ENCODE measurements at places on chromosomes 1 and 21.
A peak's percentile ranks its signal among the peaks of the same experiment; 100 is the strongest.

- DNase-seq, result peak; percentile 43
These were observed 30.9 kb downstream of the SKI start for GRCh38 chr1:2258996-2259395.

- DNase-seq, result no peak
These were observed 109.6 kb downstream of the AKT3 start for GRCh38 chr1:243740255-243740999.

GRCh38 chr1:85225624-85226380, 25.0 kb upstream of the SYDE2 start:
- DNase-seq, result no peak

- no peak for DNase-seq
These were observed 20.4 kb upstream of the ACTRT2 start for GRCh38 chr1:3000671-3001470.

DNA sequence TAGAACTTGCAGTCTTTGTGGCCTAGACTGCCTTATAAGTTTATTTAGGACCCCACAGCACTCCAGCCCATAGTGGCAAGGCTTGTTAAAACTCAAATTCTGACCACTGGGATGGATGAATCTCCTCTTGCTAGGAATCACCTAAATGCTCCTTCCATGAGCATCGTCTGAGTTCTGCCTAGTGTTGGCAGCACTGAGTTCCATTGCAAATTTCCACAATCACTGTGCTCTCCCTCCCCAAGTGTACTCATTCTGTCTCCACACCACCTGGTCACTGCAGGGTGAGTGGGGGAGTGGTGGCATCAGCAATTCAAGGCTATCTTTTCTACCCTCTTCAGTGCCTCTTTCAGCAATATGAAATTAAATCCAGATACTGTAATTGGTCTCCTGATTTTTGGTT, 46.7 kb upstream of the PTBP2 start:
- DNase-seq, result no peak

- no peak for DNase-seq
These were observed 550.6 kb downstream of the PTBP2 start for GRCh38 chr1:97271916-97272788.

DNA sequence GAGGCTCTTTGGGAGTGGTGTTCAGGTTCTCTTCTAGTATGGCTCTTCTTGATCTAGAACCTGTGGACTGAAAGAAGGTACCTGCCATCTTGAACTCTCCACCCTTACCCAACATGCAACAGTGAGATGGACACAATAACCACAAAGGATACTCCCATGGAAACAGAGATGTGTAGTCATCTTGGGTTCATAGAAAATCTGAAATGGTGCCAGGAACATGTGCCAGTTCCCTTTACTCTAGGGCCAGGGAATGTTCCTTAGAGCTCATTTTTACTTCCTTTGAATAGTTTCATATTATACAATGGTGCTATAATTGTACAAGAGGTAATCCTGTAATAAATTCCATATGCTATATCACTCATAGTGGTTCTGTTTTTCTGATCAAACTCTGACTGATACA, 13.2 kb upstream of the SCYL3 start:
- DNase-seq, result no peak

DNA sequence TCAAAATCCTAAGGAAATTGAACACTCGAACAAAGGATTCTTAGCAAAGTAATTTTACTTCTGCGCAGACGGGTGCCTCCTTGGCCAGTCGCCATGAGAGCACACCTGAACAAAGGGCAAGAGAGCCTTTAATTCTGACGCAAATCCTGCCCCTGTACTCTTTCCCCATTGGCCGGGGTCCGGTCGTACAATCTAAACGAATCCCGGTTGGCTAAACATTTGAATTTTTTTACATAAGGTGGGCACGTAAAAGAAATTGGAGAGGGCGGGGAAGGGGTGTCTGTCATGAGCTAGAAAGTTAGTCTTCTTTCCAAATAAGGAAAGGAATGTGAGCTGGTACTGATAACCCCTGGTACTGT, 8.2 kb upstream of the IL22RA1 start:
- DNase-seq, result no peak

GRCh38 chr1:175878775-175879174, 135.4 kb upstream of the TNR start:
- DNase-seq, result no peak

DNA sequence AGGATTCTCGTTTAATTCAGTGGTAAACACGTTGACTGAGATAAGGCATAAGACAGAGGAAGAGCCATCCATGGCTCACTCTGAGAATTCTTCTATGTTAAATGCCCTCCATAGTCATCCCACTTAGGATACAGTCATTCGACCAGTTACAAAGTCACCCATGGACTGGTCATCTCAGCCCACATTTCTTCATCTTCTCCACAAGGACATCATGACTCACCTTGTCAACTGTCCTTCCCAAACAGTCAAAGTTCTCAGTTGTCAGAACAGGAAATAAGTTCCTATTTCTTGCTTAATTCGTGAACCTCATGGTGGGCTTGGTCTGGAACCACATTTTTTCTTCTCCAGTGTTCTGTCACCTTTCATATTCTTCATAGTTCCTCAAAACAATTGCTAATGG, 133.2 kb downstream of the TGFB2 start:
- DNase-seq, result no peak

DNA sequence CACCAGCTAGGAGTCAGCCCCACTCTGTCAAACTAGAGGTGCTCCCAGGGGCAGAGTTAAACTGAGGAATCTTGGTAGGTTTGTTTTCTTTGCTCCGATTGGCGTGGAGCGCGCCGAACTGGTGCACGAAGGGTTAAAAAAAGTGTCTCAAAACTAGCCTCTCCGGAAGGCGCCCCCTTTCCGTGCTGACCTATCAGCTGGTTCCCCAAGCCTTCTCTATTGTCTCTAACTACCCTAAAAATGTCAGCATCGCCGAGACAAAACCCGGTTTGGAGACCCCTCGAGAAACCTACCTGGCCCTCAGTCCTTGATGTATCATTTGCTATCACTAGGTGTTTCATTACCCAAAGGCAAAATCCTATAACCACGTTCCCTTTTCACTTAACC, 2.2 kb downstream of the TGFB2 start:
- no peak for DNase-seq

DNA sequence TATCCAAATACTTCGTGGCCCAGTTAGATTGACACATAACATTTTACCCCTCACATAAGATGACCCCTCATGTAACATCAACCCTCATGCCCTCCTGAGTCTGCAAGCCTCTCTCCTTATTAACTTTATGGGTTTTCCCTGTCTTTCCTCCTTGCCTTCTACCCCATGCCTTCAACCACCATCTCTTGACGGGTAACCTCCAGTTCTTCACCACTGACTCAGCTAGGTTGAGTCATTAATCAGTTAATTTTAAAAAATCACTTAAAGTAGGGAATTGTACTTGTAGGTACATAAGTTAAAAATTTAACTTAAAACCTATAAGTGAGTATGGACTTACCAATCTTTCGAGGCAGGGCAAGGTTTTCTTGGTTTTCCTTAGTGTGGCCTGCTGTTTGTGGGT, 330.7 kb downstream of the CAMTA1 start:
- no peak for DNase-seq

- DNase-seq, result no peak
These were observed 4.3 kb upstream of the LHX9 start for GRCh38 chr1:197912739-197913494.

DNA sequence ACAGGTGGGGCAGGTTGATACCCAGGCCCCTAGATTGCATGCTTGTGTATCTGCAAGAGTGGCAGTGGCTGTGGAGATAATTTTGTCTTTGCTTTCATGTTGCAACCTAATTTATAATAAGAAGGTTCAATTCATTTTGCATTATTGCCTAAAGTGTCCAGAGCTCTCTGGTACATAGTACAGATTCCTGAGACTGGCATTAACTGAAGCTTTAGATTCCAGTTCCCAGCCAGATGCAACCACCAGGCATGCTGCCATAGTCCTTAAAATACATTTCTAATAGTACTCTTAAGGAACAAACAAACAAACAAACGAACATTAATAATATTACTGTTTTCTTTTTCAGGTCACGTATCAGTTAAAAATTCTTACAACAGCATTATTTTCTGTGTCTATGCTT, 36.9 kb downstream of the SLC35A3 start:
- no peak for DNase-seq

DNA sequence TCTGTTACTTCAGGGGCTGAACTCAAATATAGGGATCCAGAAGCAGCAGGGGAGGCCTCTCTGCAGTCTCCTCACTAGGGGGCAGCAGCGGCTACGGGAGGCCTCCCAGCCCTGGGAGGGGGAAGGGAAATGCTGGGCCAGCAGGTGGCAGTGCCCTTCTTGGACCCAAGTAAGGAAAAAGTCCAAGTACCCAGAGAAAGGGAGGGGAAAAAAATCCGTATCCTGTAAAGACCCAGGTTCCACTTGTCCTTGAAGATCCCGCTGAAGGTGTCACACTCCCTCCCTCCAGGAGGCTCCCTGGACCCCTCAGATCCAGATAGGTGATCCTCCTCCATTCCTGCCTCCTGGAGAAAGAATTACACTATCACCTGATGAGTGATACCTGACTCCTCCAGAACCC, 14.1 kb upstream of the NUAK2 start:
- peak; percentile 85 for DNase-seq

GRCh38 chr1:24966121-24966723, 36.1 kb upstream of the RUNX3 start:
- DNase-seq, result peak; percentile 43

DNA sequence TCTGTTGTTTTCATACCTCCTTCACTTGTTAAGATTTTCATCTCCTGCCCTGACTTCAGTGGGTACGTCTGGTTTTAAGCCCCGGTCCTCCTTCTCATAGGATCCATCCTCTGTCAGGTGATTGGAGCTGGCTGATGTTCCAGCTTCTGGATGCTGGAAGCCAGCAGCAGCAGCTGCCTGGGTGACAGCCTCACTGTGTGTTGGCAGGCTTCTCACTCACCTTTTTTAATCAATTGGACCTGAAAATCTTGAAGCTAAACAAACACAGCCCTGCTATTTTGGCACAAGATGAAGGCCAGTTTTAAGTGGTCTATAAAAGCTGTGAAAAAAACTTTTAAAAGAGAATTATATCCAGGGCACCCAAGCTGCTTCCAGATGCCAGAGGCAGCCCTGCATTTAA, 181.0 kb downstream of the DISC1 start:
- DNase-seq, result no peak

- no peak for DNase-seq
These were observed 182.0 kb downstream of the DUSP10 start for GRCh38 chr1:221559911-221560310.

GRCh38 chr1:227729881-227730629, 5.0 kb downstream of the JMJD4 start:
- peak; percentile 61 for DNase-seq

GRCh38 chr1:214349781-214350180, 68.8 kb downstream of the SMYD2 start:
- DNase-seq, result no peak

- no peak for DNase-seq
These were observed 106.3 kb upstream of the LBR start for GRCh38 chr1:225534135-225534534.

DNA sequence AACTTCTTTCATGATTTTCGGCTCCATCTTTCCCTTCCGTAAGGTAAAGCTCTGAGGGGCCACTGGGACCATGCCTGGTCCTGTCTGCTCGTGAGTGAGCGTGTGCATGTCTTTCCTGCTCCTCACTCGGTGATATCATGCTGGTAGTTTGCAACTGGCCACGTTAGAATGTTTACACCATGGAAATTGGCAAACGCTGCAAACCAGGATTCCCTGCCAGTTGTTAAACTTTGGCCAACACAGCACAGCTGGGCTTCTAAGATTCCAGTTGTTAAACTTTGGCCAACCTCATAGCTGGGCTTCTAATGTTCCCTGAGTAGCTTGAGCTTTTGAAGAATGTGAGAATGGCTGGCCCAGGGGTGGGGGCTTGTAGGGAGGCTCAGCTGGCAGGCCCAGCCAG, 68.0 kb upstream of the ACTL8 start:
- DNase-seq, result no peak

- DNase-seq, result no peak
These were observed 690 bp downstream of the RRP1 start for GRCh38 chr21:43790010-43790524.

DNA sequence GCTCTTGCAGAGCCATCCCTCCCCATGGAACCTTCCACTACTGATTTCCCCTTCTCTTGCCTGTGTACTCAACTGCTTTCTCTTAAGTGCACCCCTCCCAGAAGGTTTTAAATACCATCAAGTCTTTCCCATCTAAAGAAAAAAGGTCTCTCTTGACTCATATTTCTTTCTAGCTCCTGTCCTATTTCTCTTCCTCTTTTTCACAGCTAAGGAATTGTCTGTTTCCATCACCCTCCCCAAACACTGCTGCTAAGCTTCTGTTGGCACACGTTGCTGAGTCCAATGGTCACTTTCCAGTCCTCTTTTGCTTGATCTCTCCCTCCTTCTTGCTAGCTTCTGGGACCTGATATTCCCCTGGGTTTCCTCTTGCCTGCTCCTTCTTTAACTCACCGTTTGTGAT, 13.3 kb upstream of the GNL2 start:
- no peak for DNase-seq

Measured in activated CD4-positive, alpha-beta T cell treated with anti-CD3 and anti-CD28 coated beads, Interleukin-2, Interleukin-6, amounts not matched to agents 100 ng/mL and 50 ng/mL, durations not matched to agents 16 hours and 8 hours (primary cell).